Renal pelvis (tissue), 12 donors: ENCODE measurements at places on chromosomes 2 and 18. TPM values are rescaled to one million over a fixed set of nuclear protein-coding genes. Genes with fewer than 3 reads are reported as not detected.

DNA sequence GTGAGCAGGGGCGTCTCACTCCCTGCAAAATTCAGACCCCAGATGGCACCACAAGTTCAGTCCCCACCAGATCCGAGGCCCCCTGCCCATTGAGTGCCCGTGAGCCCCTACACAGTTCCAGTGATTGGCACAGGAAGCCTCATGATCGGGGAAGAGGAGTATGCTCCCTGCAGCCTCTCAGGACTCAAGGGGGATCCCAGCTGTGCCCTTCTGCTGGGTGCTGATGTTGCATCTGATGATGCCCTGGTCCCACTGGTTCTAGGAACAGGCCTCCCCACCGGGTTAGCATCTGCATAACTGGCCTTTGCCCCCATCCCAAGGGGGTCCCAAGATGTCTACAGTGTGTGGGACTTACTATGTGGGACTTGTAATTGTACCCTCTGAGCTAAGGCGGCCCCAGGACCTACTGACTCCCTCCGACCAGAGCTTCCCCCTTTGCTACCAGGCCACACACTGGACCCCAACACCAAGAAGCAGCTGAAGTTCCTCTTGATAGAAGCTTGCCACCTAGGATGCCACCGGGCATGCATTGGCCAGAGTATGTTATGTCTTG lies 8.6 kb downstream of the ALPG start:
- no peak for DNase-seq

DNA sequence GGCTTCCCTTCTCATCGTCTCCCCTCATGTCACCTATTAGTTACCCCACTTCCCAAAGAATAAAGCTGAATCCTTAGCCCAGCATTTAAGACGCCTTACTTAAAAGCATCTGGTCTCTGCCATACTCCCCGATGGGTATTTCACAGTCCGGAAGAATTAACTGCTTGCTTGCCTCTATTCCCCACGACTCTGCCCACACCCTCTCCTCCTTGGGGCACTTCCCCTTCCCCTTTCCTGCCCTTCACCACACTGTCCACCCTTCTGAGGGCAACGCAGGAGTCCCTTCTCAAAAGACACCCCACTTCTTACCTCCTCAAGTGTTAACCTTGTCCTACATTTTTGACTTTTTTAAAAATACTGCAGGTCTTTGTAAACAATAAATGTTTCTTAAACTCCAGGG lies 60.1 kb upstream of the RMP24 start:
- DNase-seq: no peak

DNA sequence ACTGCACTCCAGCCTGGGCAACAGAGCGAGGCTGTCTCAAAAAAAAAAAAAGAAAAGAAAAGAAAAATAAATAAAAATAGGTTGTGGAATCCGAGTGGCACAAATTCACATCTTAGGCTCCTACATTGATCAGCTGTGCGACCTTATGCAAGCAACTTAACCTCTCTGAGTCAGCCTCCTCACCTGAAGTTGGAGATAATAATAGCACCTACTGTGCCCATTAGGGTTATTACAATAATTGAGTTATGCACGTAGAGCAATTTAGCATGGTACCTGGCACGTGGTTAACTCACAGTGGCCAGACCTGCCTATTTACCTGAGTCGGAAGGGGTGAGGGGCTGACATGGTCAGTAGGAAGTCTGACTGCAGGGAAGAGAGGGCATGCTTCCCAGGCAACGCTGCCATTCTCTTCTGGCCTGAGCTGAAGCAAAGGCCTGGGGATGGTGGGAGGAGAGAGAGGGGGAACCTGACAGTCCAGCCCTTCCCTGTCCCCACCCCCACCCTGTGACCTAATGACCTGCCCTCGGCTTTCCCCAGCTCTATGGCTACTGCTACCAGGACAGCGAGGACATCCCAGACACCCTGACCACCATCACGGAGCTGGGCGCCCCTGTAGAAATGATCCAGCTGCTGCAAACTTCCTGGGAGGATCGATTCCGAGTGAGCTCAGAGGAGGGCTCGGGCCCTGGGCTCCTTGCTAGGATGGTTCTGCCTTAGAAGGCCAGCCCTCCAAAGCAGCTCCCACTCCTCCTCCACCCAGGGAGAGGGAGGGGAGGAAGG lies 5.1 kb downstream of the PKDCC start:
- peak; percentile 73 for DNase-seq

DNA sequence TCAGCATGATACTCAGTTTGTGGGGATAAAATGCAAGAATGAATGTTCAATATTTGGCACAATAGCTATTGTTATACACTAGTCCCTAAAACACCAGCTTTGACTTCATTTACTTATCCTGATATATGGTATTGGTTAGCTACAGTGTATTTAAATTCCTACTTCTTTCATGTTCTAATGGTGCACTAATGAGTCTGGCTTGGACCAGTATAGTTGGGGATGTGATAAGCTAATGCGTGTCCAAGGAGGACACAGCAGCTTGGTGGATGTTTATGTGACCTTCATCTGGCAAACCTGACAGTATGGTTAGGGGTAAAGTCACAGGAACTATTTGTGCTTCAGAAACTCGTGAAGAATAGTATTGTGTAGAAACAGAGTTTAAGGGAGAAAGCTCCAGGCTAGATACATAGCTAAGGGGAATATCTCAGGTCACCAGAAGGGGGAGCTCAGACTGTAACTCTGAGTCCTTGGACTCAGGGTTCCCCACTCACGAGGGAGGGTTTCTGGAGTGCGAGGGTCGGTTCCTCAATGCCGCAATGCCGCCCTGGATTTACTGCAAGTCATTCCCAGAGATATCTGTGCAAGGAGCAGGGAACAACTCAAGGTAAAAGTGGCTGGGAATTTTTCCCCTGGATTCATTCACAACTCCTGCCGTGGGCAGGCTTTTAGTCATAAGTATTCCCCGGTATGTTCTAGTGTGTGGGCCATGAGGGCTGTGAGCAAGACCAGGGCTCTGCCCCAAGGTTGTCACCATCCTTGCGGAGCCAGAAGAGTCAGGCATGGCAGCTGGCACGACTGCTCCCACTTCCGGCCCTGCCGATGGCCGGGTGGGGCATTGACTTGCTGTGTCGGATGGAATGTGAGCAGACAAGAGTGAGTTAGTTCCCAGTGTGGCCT lies 14.5 kb downstream of the IL1R2 start:
- no peak for DNase-seq

DNA sequence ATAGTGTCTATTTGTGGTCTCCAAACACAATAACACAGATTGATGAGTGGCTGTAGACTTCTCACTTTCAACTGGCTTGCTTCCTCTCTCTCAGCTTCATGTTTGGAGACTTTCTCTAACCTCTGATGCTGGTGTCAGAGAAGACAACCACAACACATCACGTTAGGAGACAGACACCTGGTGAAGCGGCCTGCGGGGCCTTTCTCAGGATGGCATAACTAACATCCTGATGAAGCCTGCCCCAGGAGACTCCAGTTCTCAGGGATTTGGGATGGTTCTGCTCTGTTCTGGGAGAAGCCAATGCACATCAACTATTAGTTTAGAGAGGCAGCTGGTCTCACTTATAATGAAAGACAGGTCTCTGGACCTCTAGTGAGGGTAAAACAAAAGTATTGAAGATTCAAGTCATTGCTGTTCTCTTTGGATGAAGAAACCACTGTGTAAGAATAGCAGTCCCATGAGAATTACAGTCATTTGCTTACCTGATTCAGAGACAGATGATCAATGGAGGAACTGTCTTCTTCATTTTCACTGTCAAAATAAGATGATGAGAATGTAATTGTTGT lies 2.0 kb downstream of the IL1A start:
- no peak for DNase-seq

Gene SCN7A
- 18.1 TPM for polyA plus RNA-seq

Gene SULT1C4
- 33.9 TPM for polyA plus RNA-seq

DNA sequence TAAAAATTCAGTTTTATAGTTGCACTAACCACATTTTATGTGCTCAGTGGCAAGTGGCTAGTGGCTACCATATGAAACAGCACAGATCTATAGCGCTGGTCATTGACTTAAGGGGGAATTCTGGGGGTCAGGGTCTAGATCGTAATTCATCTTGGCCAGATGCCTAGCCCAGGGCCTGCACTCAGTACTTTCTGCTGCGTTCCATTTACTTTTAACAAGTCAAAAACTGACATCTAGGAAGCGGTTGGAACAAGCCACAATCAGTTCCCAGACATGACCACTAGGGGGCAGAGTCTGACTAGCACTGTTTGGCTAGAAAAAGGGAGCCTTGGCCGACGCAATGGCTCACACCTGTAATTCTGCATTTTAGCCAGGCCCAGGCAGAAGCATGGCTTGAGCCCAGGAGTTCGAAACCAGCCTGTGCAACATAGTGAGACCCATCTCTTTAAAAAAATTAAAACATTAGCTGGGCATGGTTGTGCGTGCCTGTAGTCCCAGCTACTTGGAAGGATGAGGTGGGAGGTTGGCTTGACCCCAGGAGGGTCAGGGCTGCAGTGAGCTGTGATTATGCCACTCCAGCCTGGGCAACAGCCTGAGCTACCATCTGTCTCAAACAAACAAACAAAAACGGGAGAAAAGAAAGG lies 9.0 kb upstream of the TMBIM1 start:
- DNase-seq: peak; percentile 91

DNA sequence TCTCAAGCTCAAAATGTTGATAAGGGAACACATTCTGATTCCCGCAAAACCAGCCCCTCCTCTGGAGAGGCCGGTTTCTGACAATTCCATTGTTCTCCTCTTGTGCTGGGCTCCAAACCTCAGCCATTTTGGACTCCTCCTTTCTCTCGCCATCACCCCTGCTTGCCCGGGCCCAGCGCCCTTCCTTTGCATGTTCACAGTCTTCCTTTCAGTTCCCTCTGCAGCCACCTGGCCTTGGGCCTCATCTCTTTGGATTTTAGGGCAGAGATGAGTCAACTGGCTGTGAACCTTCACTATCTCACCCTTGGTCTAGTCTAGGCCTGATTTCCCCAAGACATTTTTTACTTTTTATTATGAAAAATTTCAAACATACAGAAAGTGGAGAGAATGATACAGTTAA lies 155.9 kb upstream of the MAP3K20 start:
- DNase-seq: no peak

DNA sequence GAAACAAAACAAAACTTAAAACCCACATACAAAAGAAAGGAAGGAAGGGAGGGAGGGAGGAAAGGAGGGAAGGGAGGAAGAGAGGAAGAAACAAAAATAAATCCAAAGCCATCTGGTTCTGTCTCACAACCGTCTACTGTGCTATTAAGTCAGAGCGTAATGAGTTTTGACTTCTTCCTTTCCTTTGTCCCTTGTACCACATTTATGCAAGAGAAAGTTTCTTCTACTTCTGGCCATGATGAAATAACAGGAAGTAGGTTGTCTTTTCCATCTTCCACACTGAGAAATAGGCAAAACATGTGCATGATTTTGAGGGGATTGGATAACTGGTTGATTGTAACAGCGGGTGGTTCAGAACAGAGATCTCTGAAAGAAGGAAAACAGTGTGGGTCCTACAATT lies 121.4 kb downstream of the CTAGE1 start:
- DNase-seq: no peak

DNA sequence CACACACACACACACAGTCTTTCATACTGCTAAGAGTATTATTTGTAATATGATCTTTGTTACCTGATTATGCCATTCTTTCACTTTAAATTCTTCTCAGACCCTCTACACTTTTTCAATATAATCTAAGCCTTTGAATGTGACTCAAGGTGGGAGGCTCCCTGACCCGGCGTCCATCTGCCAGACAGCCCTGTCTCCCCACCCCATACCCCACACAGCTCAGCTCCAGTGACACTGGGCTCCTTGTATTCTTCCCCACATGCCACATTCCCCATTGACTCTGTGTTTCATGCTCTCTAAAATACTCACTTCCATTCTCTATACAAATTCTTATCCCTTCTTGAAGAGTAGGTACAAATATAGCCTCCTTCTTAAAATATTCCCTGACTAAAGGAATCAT lies 442.2 kb downstream of the TGIF1 start:
- DNase-seq: no peak

Gene ATOH8
- polyA plus RNA-seq: 15.6 TPM

Gene C2orf15
- 9.6 TPM for polyA plus RNA-seq

Gene FAP
- 5.5 TPM for polyA plus RNA-seq

DNA sequence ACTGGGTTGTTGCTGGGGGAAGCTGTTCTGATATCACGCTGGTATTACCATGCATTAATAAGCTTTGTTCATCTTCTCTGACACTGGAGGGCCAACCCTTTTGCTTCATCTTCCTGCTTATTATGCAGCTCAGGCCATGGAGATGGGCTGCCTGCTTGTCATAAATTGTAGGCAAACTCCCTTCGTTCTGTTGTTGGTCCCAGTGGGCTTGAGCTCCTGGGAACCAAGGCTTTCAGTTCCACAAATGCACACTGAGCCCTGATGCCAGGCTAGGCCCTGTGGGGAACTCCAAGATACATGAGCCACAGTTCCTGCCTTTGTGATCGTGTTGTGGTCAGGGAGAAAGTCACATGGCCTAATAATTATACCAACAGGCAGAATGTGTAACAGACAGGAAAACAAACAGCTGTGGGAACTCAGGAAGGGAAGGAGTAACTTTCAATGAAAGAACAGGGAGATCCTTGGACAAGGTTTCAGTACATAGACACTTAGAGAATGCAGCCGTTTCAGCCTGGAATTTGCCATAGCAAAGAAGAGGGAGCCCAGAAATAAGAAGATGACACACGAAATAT lies 49.0 kb upstream of the BCL2L11 start:
- DNase-seq: peak; percentile 55

- peak; percentile 20 for DNase-seq
Observed at GRCh38 chr18:45839414-45840395, 14.2 kb downstream of the SIGLEC15 start.

Gene FBXO36
- polyA plus RNA-seq: 5.9 TPM

DNA sequence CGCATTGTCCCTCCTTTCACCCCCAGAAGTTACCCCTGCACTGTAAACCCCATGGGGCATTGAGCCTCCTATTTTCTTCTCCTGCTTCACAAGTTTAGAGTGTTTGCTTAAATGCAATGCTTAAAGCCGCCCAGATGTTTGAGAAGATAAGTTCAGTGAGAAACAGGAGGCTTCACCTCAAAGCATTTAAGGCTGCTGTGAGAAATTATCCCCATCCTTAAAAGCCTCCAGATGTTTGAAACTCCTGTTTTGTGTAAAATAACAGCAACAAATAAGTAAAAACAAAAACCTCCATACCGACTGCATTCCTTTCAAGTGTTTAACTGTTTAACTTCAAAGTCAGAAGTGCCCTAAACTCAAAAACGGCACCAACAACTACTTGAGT lies 81.8 kb downstream of the RTP5 start:
- no peak for DNase-seq

DNA sequence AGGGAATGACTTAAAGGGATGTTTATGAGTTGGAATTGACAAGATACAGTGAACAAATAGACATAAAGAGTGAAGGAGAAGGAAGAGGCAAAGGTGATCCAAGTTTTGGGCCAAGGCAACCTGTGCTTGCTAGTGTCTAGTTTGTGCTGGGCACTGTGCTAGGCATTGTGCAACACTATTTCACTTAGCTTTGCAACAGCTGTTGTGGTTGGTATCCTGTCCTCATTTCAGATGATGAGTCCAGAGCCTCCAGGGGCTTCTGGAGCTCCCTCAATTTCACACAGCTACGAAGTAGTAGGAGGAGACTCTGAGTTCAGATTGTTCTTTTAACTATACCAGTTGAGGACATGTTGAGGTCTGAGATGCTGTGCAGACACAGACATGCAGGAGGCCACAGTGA lies 18.1 kb upstream of the LOXHD1 start:
- no peak for DNase-seq

Gene BOLL
- not detected for polyA plus RNA-seq

GRCh38 chr2:113895301-113895700 lies 5.4 kb downstream of the ACTR3 start:
- DNase-seq: no peak

Gene SH2D6
- 2.0 TPM for polyA plus RNA-seq

- no peak for DNase-seq
Observed at GRCh38 chr2:205216580-205216979, 465.7 kb upstream of the NRP2 start.

Gene CPLX4
- polyA plus RNA-seq: 0.26 TPM

- DNase-seq: no peak
Observed at GRCh38 chr2:239154971-239155805, 245.6 kb downstream of the HDAC4 start.
